Smooth muscle cell of the pulmonary artery (primary cell): ENCODE measurements at places on chromosomes 13 and 19. TPM values are rescaled to one million over a fixed set of nuclear protein-coding genes. Genes with fewer than 3 reads are reported as not detected.

The TEX26 gene
- total RNA-seq = not detected in 2 replicates

The PTGIR gene
- 20.0 and 34.8 TPM in 2 replicates for total RNA-seq

The CACNG8 gene
- 0.20 and 0.76 TPM in 2 replicates for total RNA-seq

The PDS5B gene
- 22.9 and 34.5 TPM in 2 replicates for total RNA-seq
